Tongue (tissue), 3 donors: ENCODE measurements at places on chromosomes 5 and 9. TPM values are rescaled to one million over a fixed set of nuclear protein-coding genes. Genes with fewer than 3 reads are reported as not detected.

The ARL14EPL gene
- total RNA-seq = not detected

The BTNL8 gene
- total RNA-seq = not detected

- DNase-seq = no peak
Measured at GRCh38 chr9:101691657-101692056, 46.8 kb downstream of the GRIN3A start.

- no peak for DNase-seq
Measured at GRCh38 chr5:67303356-67303755, 106.8 kb upstream of the CD180 start.

DNA sequence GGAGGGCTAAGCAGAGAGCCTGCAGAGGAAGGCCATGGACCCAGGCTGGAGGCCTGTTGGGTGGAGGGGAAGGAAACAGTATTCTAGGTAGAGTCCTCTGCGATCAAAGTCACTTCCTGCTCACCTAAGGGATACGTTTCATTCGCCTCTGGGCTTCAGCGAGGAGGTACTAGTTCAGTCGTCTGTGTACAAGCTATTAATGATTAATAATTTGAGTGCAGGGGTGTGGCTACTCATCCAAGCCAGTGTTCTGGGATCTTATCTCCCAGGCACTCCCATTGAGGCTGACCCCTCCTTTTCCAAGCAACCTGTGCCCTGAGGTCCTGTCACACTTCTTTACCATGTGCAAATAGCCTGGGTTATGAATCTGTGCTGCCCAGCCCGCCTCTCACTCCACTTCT is 25.2 kb downstream of the RALGPS1 start:
- no peak for DNase-seq

- DNase-seq = no peak
Measured at GRCh38 chr5:154486427-154486866, 8.4 kb upstream of the HAND1 start.

- peak; percentile 8 for DNase-seq
Measured at GRCh38 chr5:23014266-23014665, 161.1 kb upstream of the CDH12 start.

DNA sequence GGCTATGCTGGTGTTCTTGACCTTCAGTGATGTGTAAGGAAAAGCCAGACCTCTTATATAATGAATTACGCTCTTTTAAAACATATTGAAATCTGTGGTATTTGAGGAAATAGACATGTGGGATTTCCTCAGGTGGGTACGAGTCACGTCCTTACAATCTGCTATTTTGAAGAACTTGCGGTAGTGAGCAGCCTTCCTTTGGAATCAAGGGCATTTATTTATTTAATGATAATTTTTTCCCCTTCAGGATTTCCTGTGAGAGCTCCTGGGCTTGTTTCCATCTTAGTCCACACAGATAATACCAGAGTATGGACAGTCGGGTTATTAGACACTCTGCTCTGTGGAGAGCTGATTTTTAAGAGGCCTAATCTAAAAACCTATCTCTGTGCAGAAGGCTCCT is 167.9 kb downstream of the ARHGEF28 start:
- DNase-seq = no peak

- no peak for DNase-seq
Measured at GRCh38 chr9:78050421-78050820, 18.8 kb upstream of the GNAQ start.

DNA sequence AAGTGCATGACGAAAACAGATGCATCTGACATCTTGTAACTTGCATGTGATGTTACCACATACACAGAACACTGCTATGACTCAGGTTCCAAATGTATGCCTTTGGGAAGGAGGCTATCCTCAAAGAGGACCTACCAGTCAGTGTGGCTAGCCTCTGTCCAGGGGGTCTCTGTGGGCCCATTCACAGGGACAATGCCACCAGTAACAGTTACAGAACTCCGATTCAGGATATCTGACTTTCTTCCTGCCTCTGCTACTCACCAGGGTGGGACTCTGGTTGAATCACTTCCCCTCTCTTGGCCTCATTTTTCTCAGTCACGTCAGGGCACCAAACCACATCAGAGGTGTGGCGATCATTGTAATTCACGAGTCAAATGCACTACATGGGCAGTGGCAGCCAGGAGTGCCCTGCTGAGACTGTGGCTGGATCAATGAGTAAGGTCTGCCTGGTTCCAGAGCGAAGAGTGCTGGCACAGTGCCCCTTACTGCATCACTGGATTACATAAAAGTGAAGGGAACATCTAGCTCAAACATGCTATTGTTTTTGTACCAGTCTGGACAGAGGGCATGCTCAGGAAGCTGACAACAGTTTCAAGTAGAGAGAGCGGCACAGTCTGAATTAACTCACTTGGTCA is 13.2 kb downstream of the ATOX1 start:
- no peak for DNase-seq

- DNase-seq = no peak
Measured at GRCh38 chr5:31106691-31107090, 86.8 kb upstream of the CDH6 start.

DNA sequence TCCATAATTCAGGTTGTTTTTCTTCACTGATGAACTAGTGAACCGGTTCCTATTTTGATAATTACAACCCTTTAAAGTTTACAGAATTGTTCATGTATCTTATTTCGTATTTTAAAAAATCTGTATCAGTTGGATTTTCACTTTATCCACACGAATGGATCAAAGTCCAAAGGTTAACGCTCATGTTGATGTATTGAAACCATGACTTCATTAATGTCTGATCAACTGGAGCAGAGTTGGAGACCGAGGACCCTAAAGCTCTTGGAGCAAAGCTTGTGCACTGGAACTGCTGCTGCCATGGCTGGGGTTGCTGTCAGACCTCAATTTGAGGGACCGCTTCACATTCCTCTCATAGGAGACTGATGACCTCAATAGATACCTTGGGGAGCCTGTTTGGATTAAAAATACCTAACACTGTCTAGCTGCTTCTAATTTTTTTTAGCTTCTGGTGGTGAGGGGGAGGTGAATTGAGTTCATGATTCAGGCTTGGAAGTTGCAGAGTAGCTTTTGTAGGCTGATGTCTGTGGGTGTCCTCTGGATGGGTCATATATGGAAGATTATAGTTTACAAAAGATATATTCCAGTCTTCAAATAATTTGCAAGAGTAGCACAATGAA is 45.1 kb downstream of the KIAA1958 start:
- no peak for DNase-seq
